ENCODE measurements at places on chromosomes 2 and 18.

GRCh38 chr2:29417630-29418029 is 302.4 kb downstream of the CLIP4 start:
- DNase-seq, result no peak

DNA sequence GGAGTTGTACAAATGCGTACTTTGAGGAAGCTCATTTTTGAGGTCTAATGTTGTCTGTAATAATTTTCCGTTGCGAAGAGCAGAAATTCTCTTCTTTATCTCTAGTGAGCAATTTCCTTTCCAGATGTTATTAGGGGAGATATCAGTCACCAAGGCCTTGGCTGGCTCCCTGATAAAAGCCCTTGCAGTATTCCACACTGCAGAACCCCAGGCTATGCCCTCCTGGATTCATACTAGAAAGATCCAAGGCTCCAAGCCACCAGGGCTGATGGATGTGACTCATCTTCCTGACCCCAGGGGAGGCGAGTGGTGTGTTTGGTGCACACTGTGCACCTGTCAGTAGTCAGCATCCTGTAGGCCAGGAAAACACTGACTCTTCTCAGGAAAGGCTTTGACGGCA is 34.7 kb downstream of the INO80C start:
- DNase-seq, result no peak

DNA sequence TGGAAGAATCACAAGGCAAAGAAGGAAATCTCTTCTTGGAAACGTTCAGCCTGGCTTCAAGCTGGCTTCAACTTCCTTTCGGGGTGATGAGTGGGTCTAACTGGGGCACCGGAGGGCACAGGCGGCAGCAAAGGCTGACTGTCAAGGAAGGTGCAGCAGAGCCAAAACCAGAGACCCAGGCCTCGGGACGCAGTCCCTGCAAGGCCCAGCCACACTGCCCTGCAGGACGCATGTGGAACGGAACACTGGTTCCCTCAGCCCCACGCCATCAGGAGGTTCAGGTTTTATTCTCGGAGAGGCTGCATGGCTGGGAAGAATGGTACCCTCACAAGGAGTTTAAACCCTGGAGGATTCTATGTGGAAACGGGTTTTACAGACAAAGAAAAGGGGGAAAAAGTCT is 165.5 kb downstream of the HDAC4 start:
- DNase-seq, result no peak

DNA sequence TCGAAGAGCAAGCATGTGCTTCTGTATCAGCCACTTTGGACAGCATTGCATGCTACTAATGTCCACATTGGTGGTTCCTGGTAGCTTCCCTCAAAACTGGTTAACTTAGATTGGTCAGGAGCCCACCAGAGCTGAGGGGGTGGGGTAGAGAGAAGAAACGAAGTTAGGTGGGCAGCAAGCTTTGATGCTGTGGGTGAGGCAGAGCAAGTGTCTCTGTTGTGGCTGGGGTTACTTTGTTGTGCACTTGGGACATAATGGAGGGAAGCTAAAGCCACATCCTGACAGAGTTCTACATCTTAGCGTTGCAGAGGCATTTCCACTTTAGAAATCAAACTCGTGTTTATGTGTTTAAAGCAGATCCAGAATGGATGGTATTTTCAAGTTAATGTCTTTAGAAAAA is 82.7 kb downstream of the FAM168B start:
- no peak for DNase-seq

- DNase-seq, result no peak
Observed at GRCh38 chr2:212841460-212841859, 302.9 kb upstream of the ERBB4 start.

GRCh38 chr18:79801641-79802040 is 3.9 kb downstream of the KCNG2 start:
- no peak for DNase-seq

DNA sequence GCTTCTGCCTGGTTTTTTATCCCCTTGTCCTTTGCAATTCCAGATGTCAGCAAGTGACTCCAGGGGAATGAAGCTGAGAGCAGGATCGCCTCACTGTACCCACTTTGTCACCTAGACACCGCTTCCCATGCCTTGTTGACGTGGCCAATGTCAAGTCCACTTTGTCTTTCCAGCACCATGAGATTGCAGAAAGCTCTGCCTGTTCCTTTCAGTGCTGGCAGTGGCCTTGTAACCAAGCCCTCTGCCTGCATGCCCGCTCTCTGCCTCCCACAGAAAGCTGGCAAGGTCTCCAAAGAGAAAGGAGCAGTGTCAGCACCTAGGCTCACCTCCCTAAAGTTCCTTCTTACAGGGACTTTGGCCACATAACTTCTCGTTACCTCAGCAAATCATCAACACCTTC is 282.2 kb upstream of the ST6GAL2 start:
- no peak for DNase-seq

DNA sequence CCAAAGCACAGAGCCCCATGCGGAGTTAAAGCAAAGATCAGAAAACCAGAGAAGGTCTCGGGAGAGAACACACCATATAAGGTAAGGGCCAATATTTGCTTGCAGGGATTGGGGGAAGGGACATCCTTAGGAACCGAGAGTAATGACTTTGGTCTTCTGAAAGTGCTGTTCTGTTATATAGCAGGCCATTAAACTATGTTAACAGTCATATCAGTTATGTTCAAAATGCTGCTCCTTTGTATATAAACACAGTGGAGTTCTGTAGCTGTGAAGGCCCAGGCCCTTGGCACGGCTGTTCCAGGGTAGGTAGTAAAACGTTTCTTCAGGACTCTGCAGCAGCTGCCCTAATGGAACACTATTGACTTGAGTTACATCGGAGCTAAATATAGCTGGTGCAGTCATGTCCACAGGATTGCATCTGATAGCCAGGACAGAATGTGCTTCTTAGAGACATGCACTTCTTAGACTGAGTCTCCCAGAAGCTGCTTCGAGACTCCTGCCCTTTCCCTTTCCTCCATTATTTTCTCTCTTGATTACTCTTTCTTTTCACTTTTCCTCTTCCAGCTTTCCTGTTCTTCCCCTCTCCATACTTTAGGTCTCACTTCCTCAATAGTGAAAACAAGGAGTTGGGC is 122.4 kb downstream of the SETBP1 start:
- no peak for DNase-seq

- DNase-seq, result no peak
Observed at GRCh38 chr2:176130147-176130956, 847 bp downstream of the HOXD8 start.

GRCh38 chr18:69495338-69495737 is 94.7 kb downstream of the DOK6 start:
- no peak for DNase-seq

GRCh38 chr2:176566496-176566895 is 297.3 kb downstream of the MTX2 start:
- no peak for DNase-seq

GRCh38 chr18:25239151-25239550 is 112.8 kb downstream of the ZNF521 start:
- DNase-seq, result no peak

- no peak for DNase-seq
Observed at GRCh38 chr2:180604077-180604476, 376.3 kb upstream of the UBE2E3 start.

DNA sequence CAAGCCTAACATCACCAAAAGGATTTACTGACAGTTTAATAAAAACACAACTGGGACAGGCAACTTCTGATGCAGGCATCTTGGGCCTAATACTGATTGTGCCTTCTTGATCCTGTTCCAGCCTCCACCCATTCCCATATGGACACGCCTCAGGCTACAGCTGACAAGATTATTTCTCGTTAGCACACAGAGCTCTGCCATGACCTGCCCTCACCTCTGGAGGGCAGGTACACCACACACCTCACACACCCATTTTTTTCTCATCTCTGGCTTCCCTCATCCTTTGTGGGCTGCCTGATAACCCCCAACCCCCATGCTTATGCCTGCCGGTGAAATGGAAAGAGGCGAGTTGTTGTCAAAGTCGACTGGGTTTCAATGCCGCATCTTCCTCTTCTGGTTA is 147.0 kb downstream of the ANTXR1 start:
- no peak for DNase-seq

GRCh38 chr18:25392192-25392591 is 40.2 kb upstream of the ZNF521 start:
- no peak for DNase-seq

- no peak for DNase-seq
Observed at GRCh38 chr2:205717999-205718398, 35.7 kb downstream of the NRP2 start.

DNA sequence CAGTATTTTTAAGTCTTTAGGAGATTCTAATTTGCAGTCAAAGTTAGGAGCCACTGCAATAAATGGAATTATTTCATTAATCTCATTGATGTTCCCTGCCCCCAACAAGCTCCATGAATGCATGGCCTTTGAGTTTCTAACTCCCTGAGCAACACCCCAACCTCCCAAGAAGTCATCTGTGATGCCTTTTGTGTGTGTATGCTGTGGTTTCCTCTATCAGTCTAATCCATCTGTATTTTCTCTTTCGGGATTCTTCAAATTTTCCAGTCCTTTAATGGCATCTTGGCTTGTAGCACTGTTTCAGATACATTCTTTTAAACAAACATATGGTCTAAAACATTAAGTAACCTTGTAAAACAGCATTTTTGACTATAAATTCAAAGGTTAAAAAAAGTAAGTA is 16.8 kb downstream of the SERPINB10 start:
- no peak for DNase-seq

GRCh38 chr2:166775176-166775575 is 113.1 kb upstream of the XIRP2 start:
- no peak for DNase-seq

DNA sequence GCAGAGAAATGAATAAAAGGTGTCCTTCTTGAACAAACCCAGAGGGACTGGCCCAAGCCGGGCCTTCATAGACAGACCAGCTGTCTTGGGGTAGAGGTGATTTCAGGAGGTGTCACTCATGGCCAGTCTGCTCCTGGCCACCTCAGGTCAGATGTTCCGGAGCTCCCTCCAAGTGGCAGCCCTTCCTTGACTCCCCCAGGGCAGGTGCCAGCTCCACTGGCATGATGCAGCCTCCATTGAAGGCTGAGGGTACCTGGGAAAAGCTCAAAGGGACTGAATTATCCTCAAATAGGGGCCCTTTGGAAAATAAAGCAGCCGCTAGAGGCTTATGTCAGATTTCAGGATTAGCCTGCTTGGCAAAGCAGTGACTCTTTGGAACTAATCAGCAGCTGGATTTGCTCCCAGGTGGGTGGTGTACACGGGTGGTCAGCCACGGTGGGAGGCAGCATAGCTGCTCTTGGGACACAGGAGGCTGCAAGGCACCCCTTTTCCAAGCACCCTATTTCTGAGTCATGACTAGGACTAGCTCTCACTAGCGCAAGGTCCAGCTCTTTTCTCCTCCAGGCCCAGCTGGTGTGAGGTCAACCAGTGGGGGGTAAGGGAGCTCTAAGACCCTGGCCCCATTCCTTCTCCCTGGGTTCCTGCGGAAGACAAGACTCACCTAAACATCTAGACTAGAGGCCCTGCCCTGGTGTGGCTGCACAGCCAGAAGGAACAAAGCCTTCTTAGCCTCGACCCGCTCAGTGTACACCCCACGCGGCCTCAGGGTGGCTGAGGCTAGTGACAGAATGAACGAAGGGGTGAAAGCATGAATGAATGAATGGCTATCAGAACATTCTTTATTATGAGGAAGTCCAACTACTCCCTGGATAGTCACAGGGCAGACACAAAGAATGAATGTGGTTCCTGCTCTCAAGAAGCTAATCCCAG is 29.3 kb downstream of the HS1BP3 start:
- DNase-seq, result no peak

DNA sequence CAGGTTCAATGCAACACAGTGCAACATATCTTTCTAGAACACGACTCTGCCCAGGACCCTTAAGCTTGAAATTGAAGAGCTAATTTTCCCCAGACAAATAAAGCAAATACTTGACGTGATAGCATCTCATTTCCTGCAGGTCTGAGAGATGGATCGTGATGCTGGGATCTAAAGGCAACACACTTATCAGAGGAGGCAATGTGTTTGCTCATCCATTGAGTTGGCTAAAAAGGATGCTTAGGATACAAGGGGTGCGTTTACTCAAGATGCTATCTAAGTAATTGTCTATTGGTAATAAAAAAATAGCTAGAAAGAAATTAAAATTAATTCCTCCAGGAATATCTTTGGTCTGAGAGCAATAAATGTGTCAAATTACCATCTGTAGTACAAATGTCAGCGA is 129.0 kb downstream of the SOCS6 start:
- DNase-seq, result no peak

DNA sequence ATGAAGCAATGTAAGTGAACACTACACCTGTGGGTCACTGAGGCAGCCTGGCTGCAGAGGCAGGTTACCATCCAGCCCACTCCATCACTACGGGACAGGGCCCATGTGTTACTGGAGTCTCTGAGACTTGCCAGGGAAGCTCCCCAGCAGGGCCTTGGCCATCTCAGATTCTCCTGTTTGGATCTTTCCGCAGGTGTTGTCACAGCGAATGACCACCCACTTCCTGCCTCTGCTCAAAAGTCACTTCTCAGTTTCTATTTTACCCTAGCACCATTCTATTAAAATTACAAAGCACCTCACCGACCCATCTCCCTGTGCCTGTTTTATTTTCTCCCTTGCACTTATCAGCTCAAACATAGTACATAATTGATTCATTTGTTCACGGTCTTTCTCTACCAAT is 34.5 kb upstream of the L3MBTL4 start:
- DNase-seq, result no peak

- no peak for DNase-seq
Observed at GRCh38 chr2:61179701-61180639, 18.0 kb downstream of the C2orf74 start.

DNA sequence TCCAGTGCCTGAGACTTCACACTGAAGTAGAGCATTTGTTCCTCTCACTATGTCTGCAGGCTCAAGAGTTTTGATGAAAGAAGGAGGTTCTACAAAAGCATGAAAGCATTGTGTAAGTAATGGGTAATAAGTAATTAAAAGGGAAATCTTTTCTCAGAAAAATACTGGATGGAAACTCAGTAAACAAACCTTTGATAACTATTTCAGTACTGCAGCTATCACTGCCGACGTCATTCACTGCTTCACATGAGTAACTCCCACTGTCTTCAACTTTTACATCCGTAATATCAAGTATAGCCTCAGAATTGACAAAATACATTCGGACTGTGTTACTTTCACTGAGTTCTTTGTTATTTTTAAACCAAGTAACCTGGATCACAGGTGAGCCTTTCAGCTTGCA is 72.7 kb downstream of the TTN start:
- no peak for DNase-seq

- DNase-seq, result no peak
Observed at GRCh38 chr2:50515638-50516037, 516.3 kb downstream of the NRXN1 start.

- DNase-seq, result no peak
Observed at GRCh38 chr2:159155320-159155719, 131.2 kb downstream of the WDSUB1 start.

GRCh38 chr2:121326628-121327027 is 41.6 kb upstream of the TFCP2L1 start:
- no peak for DNase-seq

DNA sequence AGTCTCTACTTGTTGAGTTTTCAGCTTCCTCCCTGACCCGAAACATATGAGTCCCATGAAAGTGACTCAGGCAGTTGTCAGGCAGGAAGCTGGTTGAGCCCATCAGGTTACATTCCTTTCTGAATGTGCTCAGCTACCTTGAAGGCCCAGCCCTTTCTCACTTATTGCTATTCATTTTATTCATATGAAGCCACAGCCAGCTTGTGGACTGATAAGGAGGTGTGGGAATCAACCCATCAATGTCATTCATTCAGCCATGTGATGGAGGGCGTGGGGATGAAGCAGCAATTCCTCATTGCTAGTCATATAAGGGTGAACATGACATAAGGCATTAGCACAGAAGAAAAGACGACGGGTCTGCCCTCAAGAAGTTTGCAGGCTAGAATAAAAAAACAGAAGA is 5.3 kb upstream of the VPS4B start:
- no peak for DNase-seq

GRCh38 chr2:88697370-88698026 is 6.0 kb downstream of the RPIA start:
- no peak for DNase-seq

- DNase-seq, result no peak
Observed at GRCh38 chr2:69227716-69228115, 159.3 kb downstream of the GFPT1 start.
